ENCODE measurements at places on chromosomes 13 and 19.

- no peak for DNase-seq
These were observed 12.5 kb downstream of the DOCK9 start for GRCh38 chr13:98965325-98965724.

DNA sequence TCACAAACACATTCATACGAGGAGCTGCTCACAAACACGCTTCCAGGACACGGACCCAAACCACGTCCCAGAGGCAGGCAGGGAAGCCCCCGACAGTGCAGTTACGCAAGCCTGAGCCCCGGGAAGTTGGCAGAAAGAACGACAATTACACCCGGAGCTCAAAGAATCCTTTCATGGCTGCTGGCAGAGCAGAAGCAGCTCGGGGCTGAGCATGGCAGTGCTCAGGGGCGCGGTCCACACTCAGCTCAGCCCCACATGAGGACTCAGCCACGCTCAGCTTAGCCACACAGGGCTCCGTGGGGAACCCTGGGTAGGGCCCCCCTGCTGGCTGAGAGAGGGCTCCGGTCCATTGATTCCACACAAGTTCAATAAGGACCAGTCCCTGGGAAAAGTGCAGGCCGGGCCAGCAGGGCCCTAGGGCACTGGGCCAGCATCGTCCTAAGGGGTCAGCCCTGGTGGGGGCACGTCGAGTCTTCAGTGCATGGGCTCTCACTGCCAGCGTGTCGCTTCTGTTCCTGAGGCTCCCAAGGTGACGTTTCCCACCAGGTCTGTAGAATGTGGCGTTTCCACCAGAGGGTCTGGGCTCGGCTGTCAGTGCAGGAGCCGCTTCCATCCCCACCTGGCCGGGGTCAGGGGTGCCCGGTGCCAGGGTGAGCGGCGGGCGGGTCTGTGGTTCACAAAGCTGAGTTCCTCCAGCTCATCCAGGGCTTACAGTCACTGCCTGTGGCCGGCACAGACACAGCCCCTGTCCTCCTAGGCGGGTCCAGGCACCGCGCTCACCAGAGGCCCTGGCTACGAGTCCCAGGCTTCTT, 23.1 kb downstream of the GAS6 start:
- no peak for DNase-seq

DNA sequence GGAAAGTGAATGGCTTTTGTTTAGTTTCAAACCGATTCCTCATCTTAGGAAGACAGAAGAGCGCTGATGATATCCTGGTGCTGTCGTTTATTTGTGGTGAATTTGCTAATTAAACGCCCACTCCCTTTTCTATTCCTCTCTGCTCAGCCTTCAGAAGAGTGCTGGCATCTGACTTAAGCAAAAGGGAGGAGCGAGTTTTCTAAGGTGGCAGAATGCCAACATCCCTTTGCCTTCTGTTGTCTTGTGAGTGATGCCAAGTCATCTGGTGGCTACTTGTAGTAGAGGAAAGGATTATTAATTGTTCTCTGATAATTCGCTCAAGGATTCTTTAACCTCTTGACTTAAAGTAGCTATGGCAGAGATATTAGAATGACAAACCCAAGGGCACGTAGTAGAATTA, 68.1 kb downstream of the ERCC5 start:
- no peak for DNase-seq

DNA sequence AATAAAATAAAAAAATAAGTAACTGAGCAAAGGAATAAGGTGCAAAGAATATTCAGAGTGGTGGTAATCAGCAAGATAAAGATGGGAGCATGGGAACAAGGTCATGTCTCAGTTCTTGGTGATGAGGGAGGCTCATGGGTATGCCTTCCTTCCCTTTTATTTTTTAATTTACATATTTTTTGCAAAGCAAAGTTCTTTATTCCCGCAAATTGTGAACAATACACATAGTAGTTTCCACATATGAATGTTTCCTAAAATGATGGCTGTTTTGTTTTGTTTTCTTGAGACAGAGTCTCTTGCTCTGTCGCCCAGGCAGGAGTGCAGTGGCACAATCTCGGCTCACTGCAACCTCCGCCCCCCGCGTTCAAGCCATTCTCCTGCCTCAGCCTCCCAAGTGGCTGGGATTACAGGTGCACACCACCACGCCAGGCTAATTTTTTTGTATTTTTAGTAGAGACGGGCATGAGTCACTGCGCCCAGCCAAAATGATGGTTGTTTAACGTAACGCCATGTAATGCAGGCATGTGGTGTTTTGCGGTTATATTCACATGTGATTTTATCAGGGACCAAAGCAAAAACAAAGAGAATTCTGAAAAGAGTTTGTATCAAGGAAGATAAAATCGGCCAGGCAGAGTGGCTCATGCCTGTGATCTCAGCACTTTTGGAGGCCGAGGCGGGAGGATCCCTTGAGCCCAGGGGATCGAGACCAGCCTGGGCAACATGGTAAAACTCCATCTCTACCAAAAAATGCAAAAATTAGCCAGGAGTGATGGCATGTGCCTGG, 4.5 kb upstream of the ADGRE2 start:
- no peak for DNase-seq

- no peak for DNase-seq
These were observed 584.6 kb downstream of the GPC6 start for GRCh38 chr13:93811071-93811737.

DNA sequence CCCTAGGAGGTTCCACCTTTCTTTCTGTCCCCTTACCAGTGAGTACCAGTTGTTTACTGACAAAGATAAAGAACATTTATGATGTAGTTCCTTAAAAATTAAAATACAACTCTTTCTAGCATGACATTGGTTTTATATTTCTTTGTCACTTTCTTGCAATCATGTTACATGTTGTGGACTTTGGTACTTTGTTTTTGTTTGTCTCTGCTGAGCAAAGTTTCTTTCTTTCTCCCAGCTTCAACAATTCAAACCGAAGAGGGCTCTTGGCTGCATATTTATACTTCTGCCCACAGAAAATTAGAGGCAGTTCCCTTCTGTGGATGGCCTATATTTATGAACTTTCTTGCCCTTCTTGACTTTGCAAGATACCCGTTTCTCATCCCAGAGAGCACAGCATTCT, 201.2 kb downstream of the MTUS2 start:
- no peak for DNase-seq
